ENCODE measurements at places on chromosomes 13 and 19.
A peak's percentile ranks its signal among the peaks of the same experiment; 100 is the strongest.

GRCh38 chr13:53474878-53475277 is 446.3 kb downstream of the OLFM4 start:
- no peak for DNase-seq

DNA sequence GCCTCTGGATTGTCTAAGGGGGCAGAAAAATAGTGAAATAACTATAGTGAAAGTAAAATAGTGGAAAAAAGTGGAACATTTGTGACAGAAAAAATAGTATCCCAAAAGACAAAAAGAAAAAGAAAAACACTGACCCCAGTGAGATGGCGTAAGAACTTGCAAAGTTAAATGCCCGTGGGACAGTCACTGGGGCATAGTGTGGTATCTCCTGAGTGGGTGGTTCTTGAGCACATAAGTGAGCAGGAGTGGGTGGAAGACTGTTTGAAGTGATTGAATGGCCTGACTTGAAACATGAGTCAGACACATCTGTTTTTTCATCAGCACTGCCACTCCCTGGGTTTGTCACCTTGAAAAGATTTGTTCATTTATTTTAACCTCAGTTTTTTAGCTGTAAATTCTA is 2.5 kb downstream of the ZNF430 start:
- DNase-seq, result peak; percentile 37

- DNase-seq, result no peak
Measured at GRCh38 chr13:33817513-33817900, 442 bp upstream of the RFC3 start.

GRCh38 chr13:85230691-85231093 is 568.5 kb downstream of the SLITRK6 start:
- DNase-seq, result no peak

- no peak for DNase-seq
Measured at GRCh38 chr19:43620061-43621001, 902 bp upstream of the ZNF428 start.

DNA sequence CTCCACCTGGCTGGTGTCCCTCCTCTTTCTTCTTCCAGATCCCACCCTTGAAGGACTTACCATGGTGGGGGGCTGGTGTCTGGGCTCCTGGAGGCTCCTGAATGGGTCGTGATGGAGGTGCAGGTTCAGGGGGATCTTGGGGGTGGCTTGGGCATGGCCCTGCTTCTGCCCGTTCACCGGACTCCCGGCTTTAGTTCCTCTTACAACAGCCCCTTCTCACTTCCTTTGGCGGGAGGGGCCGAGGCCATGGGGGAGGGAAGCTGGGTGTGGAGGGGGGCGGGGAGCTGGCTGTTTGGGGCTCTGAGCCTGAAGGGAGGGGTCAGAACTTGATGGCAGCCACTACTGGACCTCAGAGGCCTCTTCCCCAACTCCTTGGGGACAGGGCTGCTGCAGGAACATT is at the start of gene MYO1F:
TSS of gene MYO1F (minus strand) at position 196 of the 400 bp plus-strand sequence. CDS start at position 63, 133 bp downstream.
- peak; percentile 78 for DNase-seq

GRCh38 chr13:42991898-42992763 is at the start of gene EPSTI1:
EPSTI1 (minus strand) TSS chr13:42992241; CDS start chr13:42992165, 76 bp downstream.
- DNase-seq, result peak; percentile 76

All from GM13976 (cell line).